Glutamatergic neuron (in vitro differentiated cells): ENCODE measurements at places on chromosomes 6 and 20.

- no peak for DNase-seq
These were observed 900 bp upstream of the GLP1R start for GRCh38 chr6:39047434-39048327.

DNA sequence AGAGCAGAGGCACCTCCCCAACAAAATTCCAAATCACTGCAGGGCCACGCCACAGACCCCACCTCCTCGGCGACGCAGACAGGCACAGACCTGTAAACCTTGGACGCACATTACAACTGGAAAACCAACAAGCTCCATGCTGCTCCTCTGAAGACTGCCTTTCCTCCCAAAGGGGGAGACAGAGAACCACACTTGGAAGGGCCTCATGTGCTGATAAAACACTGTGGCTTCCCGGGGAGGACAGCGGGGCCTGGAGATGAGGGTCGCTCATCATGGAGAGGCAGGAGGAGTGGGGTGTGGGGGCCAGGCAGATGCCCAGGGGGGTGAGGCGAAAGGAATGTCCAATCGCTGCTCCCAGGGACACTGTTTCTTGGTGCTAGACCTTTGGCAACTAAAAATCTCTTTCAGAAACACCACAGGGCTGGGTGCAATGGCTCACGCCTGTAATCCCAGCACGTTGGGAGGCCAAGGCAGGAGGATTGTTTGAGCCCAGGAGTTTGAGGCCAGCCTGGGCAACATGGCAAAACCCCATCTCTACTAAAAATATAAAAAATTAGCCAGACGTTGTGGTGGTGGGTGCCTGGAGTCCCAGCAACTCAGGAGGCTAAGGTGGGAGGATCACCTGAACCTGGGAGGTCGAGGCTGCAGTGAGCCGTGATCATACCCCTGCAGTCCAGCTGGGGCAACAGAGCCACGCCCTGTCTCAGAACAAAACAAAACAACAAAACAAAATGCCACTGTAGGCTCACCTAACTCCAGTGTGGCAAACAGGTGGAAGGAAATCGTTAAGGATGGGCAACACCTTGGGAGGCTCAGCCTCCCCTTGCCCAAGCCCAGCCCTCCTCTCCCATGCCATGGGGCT, 53.8 kb downstream of the ABHD12 start:
- no peak for DNase-seq

DNA sequence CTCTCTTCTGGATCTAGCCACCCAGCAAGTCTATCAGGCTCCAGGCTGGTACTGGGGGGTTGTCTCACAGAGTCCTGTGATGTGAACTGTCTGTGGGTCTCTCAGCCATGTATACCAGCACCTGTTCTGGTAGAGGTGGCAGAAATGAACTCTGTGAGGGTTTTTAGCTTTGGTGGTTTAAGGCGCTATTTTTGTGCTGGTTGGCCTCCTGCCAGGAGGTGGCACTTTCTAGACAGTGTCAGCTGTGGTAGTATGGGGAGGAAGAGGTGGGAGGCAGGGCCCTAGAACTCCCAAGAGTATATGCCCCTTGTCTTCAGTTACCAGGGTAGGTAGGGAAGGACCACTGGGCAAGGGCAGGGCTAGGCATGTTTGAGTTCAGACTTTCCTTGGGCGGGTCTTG, 75.8 kb downstream of the SNAP91 start:
- DNase-seq: no peak

DNA sequence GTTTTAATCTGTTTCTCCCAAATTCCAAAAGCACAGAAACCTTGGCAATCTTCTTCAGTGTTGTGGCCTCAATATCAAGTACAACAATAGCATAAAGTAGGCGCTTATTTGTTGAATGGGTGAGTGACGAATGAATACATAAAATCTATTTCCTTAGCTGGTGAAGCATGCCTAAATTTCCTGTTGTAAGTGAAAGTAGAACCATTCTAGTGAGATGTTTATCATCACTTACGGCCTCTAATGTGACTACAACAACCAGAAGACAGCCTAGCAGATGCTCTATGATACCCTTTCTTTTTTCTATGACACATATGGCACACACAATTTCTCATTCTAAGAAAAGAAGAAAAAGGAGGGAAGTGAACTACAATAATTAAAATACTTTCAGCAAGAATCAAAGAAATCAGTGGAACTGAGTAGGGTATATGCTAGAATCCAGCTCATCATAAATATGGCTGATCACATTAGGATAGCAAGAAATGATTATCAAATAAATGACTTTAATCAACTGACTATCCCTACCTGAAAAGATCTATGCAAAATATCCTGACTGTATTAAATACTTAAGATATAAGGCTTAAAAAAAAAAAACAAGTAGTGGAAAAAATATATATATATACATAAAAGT, 67.4 kb downstream of the BTBD9 start:
- no peak for DNase-seq

- DNase-seq: no peak
These were observed 147.0 kb downstream of the SOX4 start for GRCh38 chr6:21740376-21741124.

DNA sequence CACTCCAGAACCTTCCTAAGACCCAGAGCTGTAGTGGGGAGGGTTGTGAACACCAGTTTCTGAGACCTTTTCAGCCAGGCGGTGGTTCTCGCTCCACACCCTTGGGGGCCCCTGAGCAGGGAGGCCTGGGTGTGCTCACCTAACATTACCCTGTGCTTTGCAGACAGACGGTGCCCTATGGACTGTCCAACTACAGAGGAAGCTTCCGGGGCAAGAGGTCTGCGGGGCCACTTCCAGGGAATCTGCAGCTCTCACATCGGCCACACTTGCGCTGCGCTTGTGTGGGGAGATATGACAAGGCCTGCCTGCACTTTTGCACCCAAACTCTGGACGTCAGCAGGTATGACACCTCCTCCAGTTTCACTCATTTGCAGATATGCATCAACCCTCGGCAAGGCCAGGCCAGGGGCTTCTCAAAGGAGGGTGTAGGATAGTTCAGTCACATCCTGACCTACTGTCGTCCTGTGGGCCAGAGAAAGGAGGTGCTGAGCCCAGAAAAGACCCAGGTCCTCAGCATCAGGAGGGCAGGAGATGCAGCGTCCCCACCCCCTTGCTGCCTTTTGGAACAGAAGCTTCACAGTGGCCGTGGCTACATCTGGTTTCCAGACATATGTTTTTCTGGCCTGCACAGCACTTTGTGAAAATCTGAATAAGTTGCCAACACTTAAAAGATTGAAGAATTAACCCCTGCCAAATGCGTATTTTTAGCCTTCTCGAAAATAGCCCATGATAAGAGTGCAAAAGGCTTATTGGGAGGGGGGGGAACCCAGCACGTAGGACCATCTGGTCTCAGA, 20.6 kb downstream of the EDN3 start:
- no peak for DNase-seq

DNA sequence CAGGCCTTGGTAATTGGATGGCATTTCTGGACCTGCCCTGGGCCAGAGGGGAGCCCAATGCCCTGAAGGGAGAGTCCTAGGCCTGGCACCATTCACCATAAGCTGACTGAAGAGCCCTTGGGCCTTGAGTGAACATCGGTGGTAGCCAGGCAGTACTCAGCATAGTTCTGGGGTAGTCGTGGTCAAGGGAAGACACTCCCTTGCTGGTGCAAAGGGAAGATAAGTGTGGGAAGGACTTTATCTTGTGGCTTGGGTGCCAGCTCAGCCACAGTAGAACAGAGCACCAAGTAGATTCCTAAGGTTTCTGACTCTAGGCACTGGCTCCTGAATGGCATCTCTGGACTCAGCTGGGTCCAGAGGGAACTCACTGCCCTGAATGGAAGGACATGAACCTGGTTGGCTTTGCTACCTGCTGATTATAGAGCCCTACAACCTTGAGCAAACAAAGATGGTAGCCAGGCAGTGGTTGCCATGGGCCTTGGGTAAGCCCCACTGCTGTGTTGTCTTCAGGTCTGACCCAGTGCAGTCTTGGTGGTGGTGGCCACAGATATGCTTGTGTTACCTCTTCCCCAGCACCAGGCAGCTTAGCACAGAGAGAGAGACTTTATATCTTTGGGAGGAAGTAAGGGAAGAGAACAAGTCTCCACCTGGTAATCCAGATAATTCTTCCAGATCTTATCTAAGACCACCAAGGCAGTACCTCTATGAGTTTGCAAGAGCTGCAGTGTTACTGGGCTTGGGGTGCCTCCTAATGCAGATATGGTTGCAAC, 83.5 kb downstream of the PRDM13 start:
- DNase-seq: no peak

GRCh38 chr20:49669601-49670189, 44.0 kb downstream of the B4GALT5 start:
- no peak for DNase-seq

- no peak for DNase-seq
These were observed 47.4 kb downstream of the PDE10A start for GRCh38 chr6:165615636-165616035.
